ENCODE measurements at places on chromosomes 5 and 9.

GRCh38 chr5:173032730-173033129 lies 23.4 kb upstream of the CREBRF start:
- DNase-seq, result no peak

GRCh38 chr9:4620057-4620765 lies 41.9 kb upstream of the PLPP6 start:
- DNase-seq, result no peak

GRCh38 chr5:132065951-132066701 lies 5.7 kb downstream of the IL3 start:
- no peak for DNase-seq

DNA sequence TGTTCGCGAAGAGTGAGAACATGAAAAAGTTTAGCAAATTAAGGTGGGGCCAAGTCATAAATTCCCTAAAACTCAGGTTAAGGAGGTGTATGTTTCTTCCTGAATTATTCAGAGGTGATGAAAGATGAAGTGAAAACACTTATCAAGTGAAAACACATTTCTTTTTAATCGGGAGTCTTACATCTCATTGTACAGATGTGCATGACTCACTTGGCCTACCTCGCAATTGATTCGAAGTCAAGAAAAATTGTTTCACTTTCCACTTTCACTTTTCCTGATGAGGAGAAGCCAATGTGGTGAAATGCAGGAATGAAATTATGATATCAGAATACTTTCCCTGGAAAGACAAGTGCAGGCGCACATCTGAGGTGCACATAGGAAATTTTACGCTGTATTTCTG lies 78.7 kb downstream of the SLC25A46 start:
- no peak for DNase-seq

DNA sequence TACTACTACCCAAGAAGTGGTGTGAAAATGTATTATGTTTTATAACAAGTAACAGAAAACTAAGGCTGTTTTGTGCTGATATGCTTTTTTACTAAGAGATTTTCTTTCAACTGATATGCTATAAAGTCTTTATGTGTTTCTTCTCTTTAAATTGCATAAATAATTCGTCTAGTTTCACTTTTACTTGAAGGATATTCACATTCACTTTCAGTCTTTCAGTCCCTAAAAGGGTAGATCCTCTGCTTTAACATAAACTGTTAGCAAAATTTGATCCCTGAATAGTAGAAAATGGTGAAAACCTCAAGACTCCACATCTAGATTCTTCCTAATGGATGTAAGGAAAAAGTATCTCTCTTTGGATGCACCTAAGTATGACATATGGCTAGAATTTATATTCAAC lies 69.0 kb upstream of the FST start:
- no peak for DNase-seq

All from left hindlimb (tissue), 1 donor.